ENCODE measurements at places on chromosomes 5 and 9.

DNA sequence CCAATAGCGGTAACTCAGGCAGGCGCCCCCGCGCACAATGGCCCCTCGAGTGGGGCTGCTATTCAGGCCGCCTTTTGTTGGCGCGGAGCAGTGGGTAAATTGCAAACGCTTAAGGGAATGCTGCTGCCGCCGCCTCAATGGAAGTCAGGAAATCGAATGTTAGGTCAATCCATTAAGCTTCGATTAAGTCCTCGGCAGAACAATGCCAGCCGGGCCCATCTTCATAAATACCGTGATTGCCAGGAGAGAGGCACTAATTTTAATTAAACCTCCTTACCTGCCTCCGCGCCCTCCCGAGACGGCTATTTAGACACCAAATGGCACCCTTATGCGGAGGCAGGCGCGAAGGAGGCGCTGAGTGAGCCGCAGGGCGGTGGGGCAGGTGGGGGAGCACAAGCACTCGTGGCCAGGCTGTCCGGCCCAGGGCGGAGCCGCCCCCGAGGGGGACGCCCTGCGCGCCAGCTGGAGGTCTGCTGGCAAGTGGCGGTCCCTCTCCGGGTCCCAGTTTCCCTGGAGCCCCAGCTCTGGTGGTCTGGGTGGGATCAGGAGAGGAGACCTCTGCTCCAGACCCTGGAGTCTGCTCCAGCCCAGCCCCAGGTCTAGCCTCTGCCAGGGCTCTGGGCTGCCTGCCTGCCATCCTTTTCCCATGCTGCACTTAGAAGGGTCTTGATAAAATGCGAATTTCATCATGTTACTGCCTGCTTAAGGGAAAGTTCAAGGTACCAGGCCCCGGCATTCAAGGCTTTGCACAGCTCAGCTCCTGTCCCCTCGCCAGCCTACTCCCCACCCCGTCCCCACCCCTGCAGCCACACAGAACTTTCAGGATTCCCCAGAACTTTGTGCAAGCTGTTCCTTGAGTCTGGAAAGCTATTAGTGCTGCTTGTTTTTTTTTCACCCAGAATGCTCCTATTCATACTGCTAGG is 19.7 kb downstream of the NR5A1 start:
- DNase-seq, result no peak

DNA sequence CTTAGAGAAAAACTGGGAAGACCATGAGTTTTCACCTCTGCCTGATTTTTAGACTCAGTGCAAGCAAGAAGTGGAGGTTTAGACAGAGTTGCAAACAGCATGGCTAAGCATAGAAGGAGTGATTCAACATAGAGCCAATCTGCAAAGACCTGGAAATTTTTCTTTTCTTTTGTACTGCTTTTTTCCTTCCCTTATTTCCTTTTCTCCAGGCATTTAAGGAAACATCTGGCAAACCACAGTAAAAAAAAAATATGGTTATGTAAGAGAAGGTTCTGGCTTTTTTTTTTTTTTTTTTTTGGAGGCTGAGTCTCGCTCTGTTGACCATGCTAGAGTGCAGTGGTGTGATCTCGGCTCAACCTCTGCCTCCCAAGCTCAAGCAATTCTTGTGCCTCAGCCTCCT is 16.6 kb upstream of the DCAF12 start:
- DNase-seq, result no peak

DNA sequence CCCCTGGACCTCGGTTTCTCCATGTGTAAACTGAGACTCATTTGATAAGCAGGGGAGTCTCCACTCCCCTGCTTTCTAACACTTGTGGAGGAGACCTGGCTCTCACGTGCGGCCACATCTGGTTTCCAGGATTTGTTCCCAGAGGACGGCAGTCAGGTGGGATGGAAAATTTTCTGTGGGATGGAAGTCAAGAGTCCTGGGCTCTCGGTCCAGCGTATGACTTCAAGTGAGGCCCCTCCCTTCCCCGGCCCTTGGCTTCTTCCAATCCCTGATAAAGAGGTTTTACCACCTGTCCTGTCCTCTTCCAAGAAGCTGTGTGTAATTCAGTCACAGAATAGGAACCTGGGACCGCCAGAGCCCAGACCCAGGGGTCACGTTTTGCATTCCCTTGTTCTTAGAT is 35.0 kb downstream of the TMOD1 start:
- DNase-seq, result no peak

DNA sequence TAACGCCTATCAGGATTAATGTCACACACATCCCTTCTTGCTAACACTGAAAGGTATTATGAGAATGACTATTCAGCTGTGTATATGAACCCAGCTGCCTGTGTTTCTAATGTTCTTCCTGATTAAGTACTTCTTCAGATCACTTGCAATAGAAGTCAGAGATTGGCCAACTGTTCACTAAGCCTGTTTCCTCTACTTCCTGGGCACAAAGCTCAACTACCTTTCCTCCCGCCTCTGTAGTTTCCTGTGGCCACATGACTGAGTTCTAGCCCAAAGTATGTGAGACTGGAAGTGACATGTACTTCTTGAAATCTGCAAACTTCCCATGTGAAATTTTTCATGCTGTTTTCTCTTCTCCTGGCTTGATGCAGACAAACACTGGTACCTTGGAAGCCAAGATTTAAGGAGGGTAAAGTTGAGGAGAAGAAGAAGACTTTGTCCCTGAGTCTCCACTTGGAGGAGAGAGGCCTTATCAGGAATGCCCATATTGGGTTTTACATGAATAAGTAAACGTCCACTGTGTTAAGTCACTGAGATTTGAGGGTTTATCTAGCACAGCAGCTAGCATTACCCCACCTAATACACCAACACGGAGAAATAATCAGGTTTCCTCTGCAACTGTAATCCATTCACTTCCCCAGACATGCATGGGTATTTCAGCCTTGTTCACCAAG is 58.6 kb downstream of the SLIT3 start:
- DNase-seq, result no peak

DNA sequence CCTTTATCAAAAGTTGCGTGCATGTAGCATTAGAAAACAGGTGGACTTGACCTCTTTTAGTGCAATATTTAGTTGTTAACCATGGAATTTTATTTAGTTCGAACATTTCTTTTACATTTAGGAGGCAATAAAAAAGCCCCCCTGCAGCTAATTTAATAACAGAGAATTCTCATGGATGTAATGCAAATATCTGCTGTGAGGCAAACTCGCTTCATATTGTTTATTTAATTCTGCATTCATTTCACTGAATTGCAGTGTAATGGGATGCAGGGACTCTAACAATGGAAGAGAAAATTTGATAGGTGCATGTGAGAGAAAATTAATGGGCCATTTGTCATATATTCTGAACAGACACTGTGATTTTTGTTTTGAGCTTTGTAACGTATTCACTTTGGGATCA is 205.1 kb upstream of the CHD1 start:
- no peak for DNase-seq

DNA sequence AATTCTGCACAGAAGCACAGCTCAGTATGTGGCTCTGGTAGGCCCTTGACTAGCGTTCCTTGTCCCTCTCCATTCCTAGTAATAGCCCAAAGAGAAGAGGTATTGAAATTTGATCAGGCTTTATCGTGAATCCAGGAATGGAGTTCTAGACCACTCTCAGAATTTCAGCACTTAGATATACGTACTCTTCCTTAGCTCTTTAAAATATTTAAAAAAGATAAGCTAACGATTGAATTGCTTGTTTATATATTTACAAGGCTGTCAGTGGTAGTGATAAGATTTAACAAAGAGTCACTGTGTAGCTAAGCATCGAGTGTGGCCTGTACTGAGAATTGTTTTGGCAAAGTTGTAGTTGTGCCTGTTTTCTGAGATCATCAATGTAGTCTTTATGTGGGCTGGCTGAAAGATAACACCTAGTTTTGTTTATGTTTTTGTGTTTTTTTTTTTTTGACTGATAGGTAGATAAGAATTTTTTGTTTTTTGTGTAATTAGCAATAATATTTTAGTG is 2.5 kb downstream of the KIAA1958 start:
- no peak for DNase-seq

DNA sequence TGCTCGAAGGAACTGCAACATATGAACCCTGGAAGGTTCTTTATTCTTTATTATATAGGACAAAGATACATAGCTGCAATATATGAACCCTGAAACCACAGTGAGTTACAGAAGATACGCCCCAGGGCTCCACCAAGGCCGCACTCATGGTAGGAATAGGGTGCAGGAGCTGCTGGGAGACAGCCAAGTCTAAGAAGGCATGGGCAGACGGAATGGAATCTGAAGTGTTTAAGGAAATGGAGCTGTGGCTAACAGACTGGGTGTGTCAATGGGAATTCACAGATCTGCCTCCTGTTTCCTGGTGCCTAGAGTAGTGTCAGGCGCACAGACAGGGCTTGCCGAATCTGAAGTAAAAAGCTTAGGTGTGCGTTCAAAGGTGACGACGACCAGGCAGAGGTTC is 286.4 kb downstream of the DENND1A start:
- no peak for DNase-seq

DNA sequence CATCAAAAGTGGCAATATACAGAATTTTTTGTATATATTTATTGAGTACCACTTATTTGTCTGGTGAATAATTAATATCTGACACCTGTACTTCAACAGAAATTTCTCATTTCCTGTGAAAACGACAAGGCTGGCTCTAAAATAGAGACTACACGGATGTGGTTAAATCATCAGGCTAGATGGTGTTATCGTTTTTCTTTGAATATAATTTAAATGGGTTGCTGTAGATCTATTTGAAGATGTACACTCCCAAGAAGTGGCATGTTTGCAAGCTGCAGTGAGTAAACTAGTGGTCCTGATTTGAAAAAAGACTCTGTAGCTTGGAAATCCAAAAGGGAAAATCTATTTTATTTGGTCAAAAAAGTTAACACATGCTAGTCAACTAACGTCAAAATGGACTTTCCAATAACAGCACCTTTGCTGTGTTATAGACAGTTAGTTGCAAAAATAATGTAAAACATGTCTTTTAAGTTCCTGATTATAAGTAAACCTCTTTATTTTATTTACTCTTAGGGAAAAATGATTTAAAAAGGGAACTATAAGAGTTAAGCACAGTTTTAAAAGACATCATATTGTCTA is 13.8 kb downstream of the ST8SIA4 start:
- DNase-seq, result no peak

- no peak for DNase-seq
Observed at GRCh38 chr5:156640691-156641241, 209.3 kb upstream of the PPP1R2B start.

GRCh38 chr5:16666130-16666882 is 49.5 kb upstream of the RETREG1 start:
- no peak for DNase-seq

DNA sequence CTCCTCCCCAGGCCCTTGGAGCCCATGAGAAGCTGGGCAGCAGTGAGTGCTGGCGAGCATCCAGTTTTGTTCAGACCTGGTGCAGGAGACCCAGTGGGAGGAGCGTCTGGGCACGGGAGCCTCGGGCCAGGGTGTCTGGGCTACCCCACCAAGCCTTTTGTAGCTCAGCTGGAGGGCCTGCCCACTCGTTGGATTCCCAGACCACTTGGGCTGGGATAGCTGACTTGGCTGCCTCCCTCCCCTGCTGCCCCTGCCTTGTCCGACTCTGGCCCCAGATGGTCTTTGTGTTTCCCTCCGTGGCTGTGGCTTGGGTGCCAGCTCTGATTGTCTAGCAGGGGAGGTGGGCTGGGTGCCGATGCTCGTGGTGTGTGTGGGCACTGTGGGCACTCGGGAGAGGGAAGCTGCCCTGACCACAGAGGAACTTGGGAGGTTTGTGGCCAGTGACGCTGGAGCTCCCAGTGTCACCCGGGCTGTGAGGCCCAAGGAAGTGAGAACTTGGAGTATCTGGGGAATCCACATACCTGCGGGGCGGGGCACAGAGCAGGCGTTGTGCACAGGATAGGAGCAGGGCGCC is 47.3 kb downstream of the WNK2 start:
- DNase-seq, result peak; percentile 66

- no peak for DNase-seq
Observed at GRCh38 chr9:133986061-133986460, 6.1 kb downstream of the VAV2 start.

DNA sequence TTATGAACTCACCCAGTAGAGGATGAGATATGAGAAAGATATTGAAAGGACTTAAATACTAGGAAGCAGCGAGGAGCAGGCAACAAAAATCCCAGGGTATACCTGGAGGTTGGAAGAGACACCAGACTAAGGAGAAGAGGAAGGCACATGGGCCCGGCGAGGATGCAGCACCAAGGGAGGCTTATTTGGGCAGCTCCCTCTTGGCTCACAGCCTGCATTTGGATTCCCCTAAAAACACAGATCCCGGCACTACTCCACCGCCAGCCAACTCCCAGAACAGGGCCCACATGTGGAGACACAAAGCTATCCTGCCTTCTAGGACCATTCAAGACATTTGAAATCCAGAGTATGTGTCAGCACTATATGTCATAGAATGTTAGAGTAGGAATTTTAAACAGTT is 199.8 kb upstream of the FBXL7 start:
- no peak for DNase-seq

DNA sequence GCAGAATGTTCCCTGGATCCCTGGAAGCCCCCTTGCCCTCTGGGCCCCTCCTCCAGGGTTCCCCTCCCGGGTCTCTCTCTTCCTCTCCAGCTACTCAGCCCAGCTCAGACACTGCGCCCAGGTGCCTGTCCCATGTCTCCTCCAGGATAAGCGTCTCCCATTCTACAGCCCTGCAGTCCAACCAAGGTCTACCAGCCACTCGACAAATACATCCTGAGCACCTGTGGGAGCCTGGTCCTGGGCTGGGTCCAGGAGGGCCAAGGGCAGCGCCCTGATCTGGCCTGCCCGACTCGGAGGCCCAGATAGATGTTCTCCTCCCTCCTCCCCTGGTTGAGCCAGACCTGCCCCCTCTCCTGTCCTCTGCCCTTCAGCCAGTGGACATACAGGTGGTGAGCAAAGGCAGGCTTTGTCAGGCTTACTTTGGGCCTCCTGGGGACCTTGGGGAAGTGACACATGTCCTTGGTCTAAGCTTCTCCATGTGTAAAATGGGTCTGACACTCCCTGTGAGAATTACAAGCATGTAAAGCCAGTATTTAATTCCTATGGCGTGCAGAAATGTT is 1.4 kb downstream of the FLT4 start:
- DNase-seq, result no peak

GRCh38 chr5:99314721-99315120 is 385.9 kb upstream of the CHD1 start:
- no peak for DNase-seq

DNA sequence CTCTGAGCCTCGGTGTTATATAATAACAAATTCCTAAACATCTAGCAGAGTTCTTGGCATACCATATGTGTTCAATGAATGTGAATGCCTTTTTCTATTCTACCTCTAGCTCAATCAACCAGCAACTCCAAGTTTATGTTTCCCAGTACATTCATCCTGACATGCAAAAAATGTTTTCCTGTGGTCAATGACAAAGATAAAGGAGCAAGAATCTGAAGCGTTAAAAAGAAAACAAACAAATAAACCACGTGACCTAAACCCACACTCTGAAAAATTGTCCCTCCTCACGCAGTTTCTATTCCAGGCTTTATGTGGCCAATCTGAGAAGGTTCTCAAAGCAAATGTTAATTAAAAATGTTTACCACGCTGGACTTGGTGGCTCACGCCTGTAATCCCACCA is 18.0 kb downstream of the KLF4 start:
- DNase-seq, result peak; percentile 33

- DNase-seq, result no peak
Observed at GRCh38 chr9:94980947-94981722, 254.6 kb downstream of the AOPEP start.

GRCh38 chr5:142246258-142246657 is 78.6 kb downstream of the SPRY4 start:
- peak; percentile 96 for DNase-seq

- DNase-seq, result no peak
Observed at GRCh38 chr5:164357395-164358033, 852.1 kb downstream of the MAT2B start.

Measured in astrocyte of the hippocampus (primary cell).